NCI-H2081 (cell line): ENCODE measurements at places on chromosomes 6 and 20.
A peak's percentile ranks its signal among the peaks of the same experiment; 100 is the strongest.

- DNase-seq = no peak
Observed at GRCh38 chr6:116409756-116410155, 39.0 kb downstream of the DSE start.

- DNase-seq = no peak
Observed at GRCh38 chr20:21175433-21175832, 49.6 kb downstream of the KIZ start.

- DNase-seq = no peak
Observed at GRCh38 chr20:2709205-2709981, 16.8 kb downstream of the EBF4 start.

GRCh38 chr6:134295953-134296553 lies 21.9 kb downstream of the SGK1 start:
- DNase-seq = no peak

DNA sequence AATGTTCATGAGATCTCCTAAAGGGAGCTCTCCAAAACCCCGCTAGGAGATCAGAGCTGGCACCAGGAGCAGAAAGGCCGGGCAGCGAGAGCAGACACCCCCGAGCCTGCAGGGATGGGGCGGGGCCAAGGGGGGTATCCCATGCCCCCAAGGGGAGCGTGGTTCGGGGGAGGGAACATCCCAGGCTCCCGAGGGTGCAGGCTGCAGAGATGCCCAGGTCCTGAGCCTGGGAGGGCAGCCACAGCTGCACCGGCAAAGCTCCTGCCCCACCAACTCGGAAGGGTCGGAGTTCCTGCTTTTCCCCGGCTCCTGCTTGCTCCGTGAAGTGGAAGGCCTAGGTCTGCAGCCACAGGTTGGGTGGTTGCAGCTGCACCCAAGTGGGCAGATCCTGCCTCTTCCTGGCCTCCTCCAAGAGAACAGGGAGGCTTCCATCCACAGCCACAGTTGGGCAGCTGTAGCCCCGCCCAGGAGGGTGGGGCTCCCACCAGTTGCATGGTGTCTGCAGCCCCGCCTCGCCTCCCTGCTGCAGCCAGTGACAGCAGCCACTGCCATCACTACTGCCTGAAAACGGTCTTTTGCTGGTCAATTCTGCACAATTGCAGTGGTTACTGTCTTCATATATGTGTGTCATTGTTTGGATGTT lies 13.4 kb upstream of the GMNN start:
- DNase-seq = no peak

- DNase-seq = no peak
Observed at GRCh38 chr6:92827104-92827503, 592.3 kb downstream of the EPHA7 start.

DNA sequence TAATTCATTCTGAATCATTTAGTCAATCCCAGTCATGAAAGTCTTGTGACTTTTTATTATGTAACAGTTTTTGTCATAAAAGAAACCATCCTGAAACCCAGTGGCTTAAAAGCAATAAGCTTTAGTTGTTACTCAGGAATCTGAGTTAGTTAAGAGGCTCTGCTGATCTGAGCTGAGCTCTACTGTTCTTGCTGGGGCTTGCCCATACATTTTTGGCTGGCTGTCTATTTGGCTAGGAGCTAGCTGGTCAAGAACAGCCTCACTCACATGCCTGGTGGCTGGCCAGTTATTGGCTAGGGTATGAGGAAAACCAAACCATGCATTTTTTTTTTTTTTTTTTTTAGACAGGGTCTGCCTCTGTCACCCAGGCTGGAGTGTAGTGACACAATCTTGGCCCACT lies 10.6 kb downstream of the TCF21 start:
- no peak for DNase-seq

DNA sequence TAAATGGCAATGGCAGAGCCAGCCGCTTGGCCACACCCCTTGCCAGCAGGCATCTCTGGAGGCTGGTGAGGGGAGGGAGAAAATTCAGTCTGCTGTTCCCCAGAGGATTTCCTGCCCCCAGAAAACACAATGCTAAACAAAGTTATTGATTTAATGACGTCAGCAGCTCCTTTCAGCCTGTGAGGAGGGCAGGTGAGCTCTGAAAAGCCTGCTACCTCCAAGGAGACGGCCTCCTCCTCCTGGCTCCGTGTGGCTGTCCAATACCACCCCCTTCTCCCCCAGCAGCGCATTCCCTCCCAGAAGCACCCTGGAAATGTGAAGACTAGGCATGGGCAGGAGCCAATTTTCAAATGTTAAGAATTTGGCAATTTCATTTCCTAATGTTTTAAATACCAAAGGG lies 393.1 kb downstream of the ZFAND3 start:
- DNase-seq = peak; percentile 91

GRCh38 chr20:60283281-60283680 lies 325.1 kb downstream of the CDH26 start:
- no peak for DNase-seq

DNA sequence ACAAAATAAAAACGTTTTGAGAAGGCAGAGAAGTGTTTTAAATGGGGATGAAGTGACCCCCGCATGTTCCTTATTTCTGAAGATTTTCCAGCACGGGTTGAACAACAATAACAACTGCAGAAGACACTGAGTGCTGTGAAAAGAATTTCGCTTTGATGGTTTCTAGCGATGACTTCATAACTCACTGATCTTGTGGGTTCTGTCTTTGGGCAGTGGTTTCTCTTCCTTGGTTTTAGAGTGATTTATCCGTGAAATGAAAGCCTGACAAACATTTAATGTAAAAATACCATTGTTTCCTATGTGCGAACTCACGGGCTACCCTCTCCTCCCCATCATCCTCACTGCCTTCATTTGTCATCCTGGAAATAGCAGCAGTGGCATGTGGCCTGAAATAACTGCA lies 793.9 kb downstream of the QKI start:
- DNase-seq = no peak

DNA sequence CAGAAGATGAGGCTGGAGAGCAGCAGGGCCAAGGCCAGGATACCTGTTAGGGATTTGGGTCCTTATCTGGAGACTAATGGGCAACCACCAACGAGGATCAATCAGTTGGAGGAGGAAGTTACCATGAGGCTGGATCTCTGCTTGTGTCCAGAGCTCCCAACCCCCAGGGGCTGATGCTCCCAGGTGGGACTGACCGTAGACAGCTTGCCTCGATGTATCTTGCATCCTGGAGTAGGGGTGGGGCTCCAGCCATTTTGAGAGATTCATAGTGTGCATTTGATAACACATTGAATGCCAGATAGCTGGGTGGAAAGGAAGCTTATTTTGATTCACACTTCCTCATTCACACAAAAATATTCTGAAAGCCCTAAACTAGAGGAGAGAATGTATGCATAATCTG lies 4.6 kb upstream of the RFPL4B start:
- DNase-seq = no peak

- DNase-seq = no peak
Observed at GRCh38 chr20:40960101-40960500, 68.5 kb upstream of the TOP1 start.

DNA sequence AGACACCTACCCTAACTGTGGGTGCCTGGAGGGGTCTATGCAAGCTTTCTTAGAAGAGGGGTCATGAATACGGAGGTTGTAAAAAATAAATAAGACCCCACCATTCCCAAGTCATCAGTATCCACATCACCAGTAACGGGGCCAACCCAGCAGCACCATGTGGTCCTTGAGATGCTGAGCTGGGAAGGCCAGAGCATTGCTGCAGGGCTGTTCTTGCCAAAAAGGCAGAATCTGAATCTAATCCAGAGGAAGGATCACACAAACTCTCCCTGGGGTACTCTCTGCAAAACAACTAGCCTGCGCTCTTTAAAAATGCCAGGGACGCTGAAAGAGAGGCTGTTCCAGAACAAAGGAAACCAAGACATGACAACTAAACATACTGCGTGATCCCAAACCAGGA lies 43.2 kb downstream of the SSR1 start:
- no peak for DNase-seq

DNA sequence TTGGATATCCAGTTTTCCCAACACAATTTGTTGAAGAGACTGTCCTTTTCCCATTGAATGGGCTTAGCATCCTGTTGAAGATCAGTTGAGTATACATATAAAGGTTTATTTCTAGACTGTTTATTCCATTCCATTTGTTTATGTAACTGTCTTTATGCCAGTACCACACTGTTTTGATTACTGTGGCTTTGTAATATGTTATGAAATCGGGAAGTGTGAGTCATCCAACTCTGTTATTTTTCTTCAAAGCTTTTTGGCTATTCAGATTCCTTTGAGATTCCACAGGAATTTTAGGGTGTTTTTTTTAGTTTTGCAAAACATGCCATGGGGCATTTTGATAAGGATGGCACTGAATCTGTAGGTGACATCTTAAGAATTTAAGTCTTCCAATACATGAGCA lies 188.3 kb downstream of the BMP7 start:
- DNase-seq = no peak

DNA sequence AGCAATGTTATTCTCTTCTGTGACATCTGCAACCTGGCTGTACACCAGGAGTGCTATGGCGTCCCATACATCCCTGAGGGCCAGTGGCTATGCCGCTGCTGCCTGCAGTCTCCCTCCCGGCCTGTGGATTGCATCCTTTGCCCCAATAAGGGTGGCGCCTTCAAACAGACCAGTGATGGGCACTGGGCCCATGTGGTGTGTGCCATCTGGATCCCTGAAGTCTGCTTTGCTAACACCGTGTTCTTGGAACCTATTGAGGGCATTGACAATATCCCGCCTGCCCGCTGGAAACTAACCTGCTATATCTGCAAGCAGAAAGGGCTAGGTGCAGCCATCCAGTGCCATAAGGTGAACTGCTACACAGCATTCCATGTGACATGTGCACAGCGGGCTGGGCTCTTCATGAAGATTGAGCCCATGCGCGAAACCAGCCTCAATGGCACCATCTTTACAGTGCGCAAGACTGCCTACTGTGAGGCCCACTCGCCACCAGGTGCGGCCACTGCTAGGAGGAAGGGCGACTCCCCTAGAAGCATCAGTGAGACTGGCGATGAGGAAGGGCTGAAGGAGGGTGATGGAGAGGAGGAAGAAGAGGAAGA lies 4.6 kb downstream of the BRPF3 start:
- no peak for DNase-seq

GRCh38 chr6:37820718-37821079 lies 1.2 kb downstream of the ZFAND3 start:
- no peak for DNase-seq

GRCh38 chr20:42376131-42376530 lies 758.0 kb upstream of the CHD6 start:
- no peak for DNase-seq

GRCh38 chr6:144969154-144969553 lies 684.0 kb downstream of the UTRN start:
- DNase-seq = no peak

GRCh38 chr20:53712212-53712977 lies 118.8 kb upstream of the ZNF217 start:
- DNase-seq = no peak

DNA sequence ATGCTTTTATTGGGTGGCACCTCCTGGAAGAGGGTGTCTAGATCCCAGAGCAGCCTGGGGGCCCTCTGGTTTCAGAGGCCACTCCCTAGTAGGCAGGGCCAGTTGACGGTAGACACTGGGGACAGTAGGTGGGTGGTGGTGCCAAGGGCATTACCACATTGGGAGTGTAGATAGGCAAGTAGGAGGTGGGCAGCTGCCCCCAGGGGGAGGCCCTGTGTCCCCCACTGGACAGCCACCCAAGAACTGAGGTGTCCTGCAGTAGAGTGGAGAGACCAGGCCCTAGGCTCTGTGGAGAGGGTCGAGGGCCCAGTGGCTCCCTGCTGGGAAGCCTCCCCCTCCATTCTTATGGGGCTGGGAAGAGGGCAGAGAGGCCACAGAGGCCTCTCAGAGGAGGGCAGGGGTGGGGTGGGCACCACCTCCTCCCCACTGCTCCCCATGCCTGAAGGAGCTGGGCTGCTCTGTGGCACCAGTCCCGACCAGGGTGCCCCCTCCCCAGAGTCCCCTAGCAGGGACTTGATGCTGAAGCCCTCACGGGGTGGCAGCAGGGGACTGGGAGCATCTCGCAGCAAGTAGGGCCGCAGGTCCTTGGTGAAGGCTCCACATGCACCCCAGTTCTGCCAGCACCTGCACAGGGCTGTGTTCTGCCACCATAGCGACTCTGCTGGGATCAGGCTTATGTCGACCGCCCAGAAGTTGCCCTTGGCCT lies 305.0 kb upstream of the KCNQ5 start:
- no peak for DNase-seq

DNA sequence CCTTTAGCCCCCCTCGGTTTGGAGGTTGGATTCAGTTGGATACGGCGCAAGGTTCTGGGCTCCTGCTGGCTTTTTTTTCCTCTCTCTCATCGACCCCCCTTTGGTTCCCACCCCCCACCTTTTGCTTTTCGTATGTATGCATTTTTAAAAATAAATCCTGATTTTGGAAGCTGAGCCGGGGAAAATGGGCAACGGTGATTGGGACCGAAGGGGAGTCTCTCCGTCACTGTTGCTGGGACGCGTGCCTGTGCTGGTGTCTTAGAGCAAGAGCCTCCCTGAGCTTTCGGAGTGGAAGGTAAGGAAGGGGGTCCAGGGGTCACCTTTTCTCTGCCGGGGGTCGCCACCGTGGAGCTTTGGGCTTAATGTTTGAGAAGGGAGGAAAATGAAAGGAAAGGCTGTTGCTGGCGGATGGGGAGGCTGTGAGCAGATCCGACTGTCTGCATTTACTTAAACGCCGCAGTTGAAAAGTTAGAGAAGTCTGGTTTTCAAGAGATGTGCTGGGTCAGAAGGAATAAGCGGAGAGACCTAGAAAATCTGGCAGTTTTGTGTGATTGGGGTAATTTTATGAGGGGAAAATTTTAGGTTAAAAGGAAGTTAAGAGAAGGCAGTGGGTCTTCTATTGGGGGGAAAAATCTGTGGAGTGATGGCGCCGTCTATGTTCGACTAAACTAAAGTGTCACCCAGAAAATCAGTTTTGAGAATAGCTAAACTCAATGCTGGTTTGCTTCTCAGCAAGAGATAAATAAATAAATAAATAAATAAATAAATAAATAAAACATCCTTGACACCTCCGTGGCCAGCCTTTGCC lies 828 bp downstream of the ADGRB3 start:
- DNase-seq = peak; percentile 33

DNA sequence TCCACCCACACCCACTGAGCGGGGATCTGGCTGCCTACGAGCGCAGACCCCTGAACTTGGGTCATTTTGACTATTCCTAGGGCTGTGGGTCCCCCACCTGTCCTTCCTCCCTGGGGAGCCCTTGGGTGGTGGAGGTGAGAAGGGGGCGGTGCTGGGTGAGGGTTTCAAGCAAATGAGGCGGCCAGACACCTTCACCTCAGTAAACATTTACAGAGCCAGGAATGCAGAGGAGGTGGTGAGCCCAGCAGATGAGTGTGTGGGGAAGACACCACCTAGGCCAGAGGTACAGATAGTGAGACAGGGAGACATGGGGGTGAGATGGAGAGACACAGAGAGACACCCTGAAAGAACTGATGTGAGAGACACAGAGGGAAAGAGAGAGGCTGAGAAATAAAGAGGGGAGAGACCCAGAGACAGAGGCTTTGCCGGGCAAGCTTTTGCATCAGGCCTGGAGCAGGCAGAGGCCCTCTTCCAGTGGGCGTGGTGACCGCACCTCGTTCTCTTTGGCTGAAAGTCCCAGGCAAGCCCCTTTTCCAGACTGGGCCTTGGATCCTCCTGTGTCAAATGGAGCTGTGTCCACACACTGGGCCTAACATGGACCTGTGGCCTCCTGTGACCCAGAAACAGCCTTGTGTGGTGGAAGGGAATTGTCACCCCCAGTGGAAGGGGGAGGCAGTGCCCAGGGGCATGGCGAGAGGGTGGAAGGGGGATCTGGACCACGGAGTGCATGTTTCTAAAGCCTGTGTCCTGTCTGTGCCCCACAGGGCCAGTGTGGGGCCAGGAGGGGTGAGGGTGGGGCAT lies 29.7 kb downstream of the CEBPB start:
- no peak for DNase-seq
